CD8-positive, alpha-beta memory T cell (primary cell): ENCODE measurements at places on chromosomes 16 and 17.

DNA sequence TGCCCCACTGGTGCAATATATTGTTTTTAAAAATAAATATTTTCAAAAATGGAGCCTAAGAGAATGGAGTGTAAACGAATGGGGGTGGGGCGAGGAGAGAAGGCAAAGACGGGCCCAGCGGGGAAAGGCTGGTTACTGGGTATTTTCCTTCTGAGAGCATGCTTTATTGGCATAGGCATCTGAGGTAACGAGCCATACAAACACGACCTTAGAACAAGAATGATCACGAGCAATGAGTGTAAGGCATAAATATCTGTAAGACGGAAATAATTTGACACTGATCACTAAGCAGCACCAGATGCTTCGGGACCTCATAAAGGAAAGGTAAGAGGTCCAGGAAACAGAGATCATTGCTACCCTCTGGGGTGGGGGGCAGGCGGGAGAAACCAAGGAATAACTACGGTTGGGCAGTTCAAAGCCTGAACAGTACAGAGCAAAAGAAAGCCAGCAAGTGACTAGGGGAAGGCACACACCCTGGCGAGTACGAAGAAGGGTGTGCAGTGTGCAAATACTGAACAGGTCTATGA lies 959 bp downstream of the SSH2 start:
- no peak for DNase-seq

DNA sequence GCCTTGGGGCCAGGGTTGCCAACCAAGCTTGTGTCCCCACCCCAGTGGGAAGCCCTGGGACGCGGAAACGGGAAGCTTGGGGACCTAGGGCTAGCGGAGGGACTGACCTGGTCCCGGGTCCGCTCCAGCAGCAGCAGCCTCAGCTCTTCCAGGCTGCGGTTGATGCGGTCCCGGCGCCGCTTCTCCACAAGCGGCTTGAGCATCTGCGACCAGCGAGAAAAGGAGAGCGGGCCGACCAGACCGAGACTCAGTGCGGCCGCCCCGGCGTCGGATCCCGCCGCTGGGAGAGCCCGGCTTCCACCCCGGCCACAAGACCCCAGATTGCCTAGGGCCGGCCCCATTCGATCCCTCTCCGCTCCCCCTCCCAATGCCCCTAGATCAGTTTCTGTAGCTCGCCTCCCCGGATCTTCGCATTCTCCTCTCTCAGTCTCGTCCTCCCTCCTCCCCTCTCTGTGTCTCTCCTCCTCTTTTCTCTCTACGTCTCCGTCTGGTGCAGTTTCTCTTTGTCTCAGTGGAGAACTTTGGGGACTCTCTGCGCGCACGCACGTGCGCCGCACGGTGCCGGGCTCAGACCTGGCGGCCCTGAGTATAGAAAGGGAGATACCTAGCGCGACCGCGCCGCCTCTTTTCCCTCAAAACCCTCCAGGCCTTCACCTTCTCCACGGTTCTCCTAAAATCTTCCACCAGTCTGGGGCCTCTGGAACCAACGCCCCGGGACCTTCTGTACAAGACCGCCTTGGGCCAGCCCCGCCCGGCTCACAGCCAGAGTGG lies 797 bp downstream of the HES7 start:
- DNase-seq, result peak; percentile 59

DNA sequence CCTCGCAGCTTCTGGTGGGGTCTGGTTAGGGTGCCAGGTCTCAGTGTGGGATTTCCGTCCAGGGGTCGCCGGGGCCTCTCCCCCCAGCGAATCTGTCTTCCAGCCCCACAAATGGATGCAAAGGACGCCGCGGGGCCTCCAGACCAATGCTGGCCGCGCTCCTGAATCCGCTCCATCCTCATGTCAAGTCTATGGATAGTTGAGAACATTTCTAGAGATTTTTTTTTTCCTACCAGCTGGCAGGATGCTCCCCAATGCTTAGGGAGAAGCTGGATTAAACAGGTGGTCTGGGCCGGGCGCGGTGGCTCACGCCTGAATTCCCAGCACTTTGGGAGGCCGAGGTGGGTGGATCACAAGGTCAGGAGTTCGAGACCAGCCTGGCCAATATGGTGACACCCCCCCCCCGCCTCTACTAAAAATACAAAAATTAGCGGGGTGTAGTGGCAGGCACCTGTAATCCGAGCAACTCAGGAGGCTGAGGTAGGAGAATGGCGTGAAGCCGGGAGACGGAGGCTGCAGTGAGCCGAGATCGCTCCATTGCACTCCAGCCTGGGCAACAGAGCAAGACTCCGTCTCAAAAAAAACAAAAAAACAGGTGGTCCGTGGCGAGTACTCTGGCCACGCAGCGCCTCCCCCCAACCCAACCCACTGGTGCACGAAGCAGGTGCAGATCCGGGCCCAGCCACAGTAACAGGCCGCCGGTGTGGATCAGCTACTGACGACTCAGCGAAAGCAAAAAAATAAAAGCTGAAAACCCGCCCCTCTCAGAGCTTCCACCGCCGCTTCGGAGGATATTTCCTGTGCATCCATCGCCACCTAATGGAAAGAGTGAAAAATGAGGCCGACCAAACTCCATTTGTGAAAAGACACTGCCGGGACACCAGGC lies 1.1 kb upstream of the NXN start:
- peak; percentile 68 for DNase-seq

DNA sequence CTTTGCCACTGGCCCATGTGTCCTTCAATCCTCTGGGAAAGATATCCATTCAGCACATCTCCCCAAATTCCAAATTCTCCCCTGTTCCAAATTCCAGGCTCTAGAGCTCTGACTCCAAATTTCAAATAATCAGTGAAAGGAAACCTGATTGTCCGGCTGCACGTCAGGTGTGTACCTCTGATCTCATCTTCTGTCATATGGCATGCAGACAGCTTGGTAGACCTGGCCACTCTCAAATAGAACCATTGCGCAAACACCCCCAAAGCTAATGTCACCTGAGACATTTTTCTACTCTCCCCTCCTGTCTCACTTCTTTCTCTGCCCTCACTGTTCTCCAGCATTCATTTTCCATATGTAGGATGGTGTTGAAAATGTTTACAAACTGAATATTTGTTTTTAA lies 337.0 kb upstream of the DYNLRB2 start:
- DNase-seq, result no peak

DNA sequence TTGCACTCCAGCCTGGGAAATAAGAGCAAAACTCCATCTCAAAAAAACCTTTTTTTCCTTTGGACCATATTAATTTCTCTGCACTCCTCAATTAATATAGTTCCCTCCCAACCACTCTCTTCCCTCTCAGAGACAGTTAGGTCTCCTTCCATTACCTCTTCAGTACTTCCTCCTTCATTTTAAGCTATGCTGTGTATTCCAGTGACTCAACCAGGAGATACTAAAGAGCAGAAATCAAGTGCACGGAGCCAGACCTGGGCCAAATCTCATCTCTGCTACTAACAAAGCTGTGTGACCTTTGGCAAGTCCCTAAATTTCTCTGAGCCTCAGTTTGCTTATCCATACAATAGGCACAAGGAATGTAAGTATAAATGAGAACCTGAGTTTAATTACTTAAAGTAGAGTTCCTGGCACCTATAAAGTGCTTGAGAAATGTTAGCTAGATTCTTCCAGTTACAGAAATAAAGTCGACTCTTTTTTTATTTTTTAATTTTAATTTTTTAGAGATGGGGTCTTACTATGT lies 8.5 kb downstream of the PECAM1 start:
- DNase-seq, result no peak

DNA sequence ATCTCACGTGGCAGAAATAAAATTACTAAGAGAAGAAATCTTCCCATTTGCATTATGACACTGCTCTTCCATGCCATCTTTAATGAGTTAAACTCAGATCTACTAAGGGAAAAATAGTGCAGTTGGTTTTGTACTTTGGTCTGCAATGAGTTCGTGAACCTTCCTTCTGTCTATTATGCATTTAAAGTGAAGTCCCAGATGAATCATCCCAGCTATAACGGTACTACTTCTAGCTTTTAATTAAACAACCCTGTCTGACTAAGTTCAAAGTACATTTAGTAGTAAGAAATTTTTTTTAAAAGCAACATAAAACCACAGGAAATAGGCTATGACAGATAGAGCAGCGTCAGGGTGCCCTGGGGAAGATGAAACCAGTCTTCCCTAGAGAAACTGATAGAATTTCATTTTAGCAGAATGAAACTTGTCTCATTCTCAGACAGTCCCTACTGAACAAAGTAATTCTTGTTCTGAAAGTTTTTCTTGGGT lies 1.8 kb downstream of the TMIGD1 start:
- DNase-seq, result peak; percentile 70

- no peak for DNase-seq
Observed at GRCh38 chr17:27526604-27527002, 70.4 kb downstream of the KSR1 start.

- DNase-seq, result no peak
Observed at GRCh38 chr17:28579526-28579925, 2.8 kb upstream of the ALDOC start.

DNA sequence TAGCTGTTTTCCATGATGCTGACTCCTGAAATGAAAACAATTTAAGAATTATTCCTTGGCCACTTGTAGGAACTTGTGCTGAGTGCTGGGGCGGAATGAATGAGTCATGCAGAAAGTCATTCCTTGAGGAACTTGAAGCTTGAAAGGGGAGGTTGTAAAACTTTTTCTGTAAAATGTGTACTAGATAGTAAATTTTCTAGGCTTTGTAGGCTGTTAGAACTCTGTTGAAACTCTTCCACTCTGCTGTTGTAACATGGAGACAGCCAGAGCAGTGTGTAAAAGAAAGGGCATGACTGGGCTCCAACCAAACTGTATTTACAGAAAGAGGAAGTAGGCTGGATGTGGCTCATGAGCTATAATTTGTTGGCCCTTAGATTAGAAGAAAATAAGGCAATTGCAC lies 46.1 kb downstream of the ABCA8 start:
- no peak for DNase-seq
